Calu3 (cell line): ENCODE measurements at places on chromosomes 1 and 21. TPM values are rescaled to one million over a fixed set of nuclear protein-coding genes. Genes with fewer than 3 reads are reported as not detected.

DNA sequence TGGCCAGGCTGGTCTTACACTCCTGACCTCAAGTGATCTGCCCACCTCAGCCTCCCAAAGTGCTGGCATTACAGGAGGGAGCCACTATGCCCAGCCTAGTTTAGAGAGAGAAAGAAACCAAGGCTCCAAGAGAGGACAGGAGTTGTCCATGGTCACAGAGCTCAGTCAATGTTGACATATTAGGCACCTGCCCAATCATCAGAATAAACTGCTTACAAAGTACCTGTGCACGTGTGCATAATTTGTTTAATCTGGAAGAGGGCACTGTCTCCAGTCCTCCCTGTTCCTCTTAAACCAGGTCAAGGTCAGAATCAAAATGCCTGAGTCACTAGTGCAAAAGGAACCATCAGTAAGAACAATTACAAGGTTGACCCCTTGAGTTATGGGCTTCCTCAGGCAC lies 20.3 kb upstream of the MPZL1 start:
- DNase-seq, result no peak

- no peak for DNase-seq
Measured at GRCh38 chr1:193519922-193520321, 333.5 kb upstream of the B3GALT2 start.

DNA sequence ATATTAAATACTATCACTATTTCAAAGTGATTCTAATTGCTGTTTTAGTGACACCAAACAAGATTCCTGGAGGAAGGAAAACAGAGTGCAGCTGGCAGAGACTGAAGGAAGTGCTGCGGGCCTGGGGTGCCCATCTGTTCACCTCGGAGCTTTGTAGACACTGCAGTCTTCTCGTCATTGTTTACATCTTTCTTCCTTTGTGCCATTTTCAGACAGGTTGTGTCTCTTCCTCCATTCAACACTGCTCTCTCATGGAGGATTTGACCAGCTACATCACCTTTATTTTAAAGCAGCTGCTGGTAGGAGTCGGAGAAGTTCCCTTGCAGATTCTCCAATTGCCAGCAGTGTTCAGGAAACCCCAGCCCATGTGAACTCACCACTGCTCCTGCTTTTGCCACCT lies 37.3 kb downstream of the ABCA4 start:
- DNase-seq, result no peak

DNA sequence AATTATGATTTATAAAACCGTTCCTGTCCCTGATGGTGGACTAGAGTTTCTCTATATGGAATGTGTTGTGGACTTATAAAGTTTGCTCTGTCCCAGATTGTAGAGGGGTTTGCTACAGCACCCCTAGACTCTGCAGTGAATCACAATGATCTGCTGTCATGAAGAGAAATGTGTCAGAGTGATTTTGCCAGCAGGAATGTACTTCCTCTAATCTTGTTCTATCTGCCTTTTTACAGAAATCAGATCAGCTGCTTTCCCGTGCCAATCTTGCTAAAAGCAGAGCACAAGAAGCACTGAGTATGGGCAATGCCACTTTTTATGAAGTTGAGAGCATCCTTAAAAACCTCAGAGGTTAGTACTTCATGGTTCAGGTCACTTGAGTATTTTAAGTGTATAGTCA lies 52.0 kb downstream of the LAMC2 start:
- DNase-seq, result no peak

DNA sequence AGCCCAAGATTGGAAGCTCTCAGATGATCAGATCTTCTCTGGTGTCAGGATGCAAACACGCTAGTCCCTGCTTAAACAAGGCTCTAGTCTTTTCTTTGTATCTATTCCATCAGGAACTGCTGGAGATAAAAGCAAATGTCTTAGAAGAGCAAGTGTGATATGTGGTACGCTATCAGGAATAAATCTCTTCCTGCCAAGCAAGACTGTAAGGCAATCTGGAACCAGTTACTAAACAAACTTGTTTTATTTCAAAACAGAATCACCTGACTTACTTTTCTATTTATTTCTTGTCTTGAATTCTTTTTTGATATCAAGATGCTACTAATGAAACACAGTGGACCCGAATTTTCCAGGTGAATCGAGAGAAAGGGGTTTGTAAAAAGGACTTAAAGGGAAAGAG lies 139.9 kb upstream of the ZNF644 start:
- no peak for DNase-seq

- no peak for DNase-seq
Measured at GRCh38 chr1:35923791-35924221, 7.1 kb upstream of the AGO3 start.

Gene RNF187
- 87.1 and 99.2 TPM in 2 replicates for total RNA-seq

GRCh38 chr1:20732071-20732587 lies 374 bp downstream of the SH2D5 start:
- DNase-seq, result peak; percentile 66

DNA sequence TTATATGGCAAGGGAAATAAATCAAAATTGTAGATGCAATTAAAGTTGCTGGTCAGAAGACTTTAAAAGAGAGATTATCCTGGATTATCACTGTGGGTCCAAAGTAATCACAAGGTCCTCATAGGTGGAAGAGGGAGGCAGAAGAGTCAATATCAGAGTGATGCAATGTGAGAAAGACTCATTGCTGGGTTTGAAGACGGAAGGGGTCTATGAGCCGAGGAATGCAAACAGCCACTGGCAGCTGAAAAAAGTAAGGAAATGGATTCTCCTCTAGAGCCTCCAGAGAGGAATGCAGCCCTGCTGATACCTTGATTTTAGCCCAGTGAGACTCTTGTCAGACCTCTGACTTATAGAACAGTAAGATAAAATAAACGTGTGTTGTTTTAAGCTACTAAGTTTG lies 59.8 kb upstream of the MUTYH start:
- DNase-seq, result no peak

Gene RNU1-2
- 1,678 and 1,905 TPM in 2 replicates for total RNA-seq

DNA sequence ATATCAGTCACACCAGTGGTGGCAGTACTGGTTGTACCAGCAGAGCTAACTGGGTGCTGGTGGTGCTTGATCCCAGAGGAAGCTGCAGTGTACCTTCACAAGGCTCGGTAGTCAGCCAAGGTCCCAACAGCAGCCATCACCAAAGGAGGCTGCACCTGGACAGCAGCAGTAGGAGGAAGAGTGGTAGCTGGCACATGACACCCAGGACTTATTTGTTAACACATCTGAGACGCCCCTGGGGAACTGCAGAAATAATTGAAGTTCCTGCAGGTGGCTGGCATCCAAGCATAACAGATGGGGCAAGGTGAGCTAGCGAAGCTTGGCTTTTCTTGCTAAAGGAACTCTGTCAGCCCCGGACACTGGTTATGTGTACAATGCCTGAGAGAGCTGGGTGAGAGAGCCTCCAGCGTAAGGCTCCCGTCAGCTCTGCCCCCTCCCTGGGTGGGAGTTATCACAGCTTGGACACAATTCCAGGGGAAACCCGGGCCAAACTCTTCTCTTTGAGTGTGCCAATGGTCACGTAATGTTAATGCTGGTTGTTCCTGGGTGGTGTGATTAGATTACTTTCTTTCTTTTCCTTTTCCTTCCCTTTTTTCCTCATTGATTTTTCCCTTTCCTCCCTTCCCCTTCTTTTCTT lies 29.1 kb upstream of the PARP1 start:
- no peak for DNase-seq

- DNase-seq, result no peak
Measured at GRCh38 chr1:154219541-154219940, 1.2 kb upstream of the UBAP2L start.

- DNase-seq, result peak; percentile 13
Measured at GRCh38 chr1:218985424-218985984, 188.2 kb upstream of the LYPLAL1 start.

DNA sequence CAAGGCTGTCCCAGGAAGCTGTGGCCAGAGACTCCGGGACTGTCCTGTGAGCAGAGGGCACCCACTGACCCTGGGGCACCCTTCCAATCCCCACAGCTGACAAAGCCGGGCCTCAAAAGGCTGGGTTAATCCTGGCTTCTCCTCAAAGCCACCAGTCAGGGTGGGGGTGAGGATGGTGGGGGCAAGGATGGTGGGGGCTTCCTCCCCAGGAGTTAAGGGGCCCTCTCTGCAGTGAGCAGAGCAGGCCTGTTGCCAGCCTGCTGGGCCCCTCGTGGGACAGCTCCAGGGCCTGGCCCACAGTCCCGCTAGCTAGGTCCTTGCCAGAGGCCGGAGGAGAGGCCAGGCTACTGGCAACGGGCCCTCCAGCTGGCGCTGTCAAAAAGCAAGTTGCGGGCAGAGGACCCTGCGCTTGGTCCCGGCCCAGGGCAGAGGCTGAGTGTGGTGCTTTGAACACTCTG lies 37.9 kb upstream of the CCDC27 start:
- no peak for DNase-seq

DNA sequence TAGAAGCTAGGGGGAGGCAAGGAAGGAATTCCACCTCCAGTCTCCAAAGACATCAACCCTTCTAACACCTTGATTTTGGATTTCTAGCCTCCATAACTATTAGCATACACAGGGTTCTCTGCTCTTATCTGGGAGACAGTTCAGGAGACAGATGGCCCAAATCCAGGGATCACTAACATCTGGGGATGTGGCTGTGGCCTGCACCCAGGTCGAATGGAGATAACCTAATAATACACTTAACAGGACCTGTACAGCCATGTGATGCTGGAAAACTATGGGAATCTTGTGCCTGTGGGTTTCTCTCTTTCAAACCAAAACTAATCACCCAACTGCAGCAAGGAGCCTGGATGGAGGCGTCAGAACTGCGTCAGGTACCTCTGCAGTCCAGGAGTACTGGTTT lies 47.6 kb downstream of the KIAA0319L start:
- DNase-seq, result no peak

DNA sequence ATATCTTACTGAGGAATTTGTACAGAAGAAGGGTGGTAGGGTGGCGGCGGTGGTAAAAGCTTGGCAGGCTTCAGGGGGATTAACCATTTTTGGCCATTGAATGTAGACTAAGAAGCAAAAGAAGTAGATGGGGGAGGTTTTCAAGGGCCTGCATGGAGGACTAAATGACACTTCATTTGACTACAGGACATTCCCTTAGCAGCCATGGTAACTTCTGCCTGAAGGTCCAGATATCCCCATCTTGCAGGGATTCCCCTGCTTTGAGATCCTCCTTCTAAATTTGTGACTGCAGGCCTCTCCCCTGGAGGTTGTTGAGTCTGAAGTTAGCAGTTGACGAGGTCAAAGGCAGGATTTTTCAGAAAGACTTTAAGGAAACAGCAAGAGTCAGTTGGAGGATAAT lies 4.8 kb downstream of the VASH2 start:
- no peak for DNase-seq
